ENCODE measurements at places on chromosomes 6 and 20. TPM values are rescaled to one million over a fixed set of nuclear protein-coding genes. Genes with fewer than 3 reads are reported as not detected.

Gene IP6K3
- total RNA-seq: 42.0 TPM

Gene SGK2
- 0.30 TPM for total RNA-seq

DNA sequence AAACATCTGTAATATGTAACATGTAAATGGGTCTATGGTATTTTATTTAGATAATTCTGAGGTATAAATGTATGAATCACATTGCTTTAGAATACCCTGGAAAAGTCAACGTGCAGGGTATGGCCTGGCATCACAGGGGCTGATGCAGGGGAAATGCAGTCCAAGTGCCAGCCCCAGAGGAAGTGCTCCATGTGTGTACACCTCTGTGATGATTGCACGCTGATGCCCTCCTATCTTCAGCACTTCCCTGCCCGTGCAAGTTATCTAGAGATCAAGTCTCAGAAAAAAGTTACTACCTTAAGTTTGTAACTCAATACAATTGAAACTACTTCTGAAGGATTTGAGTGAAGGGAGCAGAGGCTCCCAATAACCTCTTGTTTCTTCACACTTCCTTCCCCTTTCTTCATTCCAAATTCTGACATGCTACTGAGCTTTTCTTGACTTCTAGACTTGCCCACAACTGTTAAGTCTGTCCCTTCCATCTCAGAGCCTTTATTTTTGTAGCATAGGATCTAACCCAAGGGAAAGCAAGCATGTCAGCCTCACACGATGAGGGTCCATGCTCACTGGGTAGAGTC lies 2.2 kb downstream of the SMLR1 start:
- DNase-seq: no peak

DNA sequence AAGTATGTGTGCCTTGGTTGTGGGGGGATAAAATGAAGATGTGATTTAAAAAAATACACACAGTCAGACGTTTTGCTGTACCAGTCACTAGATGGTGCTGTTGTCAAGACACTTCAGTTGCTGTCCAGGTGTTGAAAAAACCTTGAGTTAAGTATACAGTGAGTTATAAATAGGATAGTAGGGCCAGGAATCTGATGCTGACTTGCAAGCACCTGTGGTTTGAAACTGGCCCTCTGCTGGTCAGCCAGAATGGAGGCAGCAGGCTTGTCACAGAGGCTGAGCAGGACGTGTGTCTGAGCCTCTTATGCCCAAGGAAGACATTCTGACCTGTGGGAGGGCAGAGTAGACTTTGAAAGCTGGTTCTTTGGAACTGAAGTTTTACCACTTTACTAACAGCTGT lies 27.8 kb downstream of the RNF8 start:
- DNase-seq: no peak

DNA sequence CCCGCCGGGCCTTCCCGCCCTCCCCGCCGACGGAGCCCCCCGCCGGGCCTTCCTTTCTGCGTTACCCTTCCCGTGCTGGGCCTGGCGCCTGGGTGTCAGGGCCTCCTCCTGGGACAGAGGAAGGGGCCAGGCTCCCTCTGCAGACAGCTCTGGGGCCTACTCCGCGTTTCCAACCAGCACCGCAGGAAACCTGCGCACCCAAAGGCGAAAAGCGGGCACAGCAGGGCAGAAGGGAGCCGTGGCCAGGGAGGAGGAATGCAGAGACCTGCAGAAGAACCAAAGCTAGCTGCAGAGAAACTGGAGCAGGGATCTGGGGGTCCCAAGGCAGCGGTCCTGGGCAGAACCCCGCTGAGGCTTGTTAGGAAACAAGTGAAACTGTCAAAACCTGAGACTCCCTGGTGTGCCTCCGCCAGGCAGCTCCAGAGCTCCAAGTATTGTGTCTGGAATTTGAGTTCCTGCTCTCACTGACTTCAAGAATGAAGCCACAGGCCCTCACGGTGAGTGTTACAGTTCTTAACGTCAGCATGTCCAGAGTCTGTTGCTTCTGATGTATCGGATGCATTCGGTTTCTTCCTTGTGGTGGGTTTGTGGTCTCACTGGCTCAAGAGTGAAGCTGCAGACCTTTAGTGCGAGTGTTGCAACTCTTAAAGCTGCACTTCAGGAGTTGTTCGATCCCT lies 33.3 kb downstream of the IRF4 start:
- DNase-seq: no peak

DNA sequence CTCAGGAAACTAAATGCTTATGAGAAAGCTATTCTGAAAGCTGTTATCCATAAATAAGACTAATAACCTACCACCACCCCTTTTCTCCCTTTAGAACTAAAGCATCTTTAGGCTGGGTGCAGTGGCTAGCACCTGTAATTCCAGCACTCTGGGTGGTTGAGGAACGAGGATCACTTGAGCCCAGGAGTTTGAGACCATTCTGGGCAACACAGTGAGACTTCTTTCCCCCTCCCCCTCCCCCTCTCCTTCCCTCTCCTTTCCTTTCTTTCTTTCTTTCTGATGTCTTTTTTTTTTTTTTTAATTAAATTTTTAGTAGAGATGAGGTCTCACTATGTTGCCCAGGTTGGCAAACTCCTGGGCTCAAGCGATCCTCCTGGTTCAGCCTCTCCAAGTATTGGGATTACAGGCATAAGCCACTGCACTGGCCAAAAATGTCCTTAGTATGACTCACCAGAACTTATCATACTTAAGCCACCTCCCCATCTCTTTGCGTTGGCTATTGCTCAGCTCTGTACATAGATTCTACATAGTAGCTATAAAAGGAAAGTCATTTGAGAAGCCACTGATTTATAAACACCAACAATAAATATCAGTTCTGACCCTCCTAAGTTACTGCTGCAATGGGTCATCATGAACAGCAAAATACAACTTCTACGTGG lies 54.8 kb upstream of the SPDEF start:
- no peak for DNase-seq

DNA sequence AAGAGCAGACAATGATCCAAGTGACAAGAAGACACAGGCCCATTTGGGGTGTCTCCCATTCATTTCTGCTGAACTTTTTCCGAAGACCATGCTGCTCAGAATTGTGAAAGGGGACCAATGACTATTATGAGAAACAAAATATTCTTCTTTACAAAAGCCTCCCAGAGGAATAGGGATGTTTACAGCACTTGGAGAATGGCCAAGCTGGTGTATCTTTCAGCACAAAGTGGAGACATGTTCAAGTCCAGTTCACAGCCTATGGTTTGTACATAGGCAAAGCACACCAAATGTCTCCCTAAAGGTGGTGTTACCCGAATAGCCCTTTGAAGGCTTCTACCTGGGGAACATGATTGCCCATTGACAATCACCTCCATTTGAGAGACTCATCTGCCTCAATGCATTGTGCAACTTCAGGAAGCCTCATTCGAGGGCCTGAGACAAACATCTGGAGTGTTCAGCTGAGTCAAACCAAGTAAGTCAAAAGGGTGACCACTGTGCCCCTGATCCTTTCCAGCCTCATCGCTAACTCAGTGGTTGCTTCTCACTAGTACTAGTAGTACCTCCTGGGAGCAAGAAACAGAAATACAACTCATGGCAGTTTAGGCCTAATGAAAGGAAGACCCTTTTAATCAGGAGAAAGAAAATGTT lies 451.0 kb upstream of the MARCKS start:
- no peak for DNase-seq

DNA sequence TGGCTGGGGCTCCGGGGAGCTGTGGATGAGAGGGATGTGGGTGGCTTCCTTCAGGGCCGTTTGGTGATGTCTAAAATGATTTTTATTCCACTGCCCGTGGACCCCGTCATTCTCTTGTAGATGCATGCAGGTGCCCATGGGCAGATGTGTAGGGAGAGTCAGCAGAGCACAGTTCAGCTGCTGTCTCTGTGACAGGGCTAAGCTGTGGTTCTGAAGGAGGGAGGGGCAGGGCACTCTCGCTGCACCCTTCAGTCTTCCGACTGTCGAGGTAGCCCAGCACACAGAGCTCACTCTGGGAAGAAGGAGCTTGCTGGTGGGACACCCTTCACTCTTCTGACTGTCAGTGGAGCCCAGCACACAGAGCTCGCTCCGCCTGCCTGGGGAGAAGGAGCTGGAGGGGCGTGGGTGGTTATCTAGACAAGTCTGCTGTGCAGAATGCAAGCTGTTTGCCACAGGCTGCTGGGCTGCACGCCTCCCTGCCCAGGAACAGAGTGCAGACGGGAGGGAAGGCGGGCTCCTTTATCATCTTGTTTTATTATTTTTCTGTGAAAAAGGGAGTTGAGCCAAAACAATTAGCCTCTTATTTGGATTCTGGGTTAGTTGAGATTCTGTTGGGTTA lies 28.4 kb upstream of the ADRM1 start:
- no peak for DNase-seq

- DNase-seq: no peak
These were observed 686 bp downstream of the ZGPAT start for GRCh38 chr20:63708301-63709148.
